Fibroblast of skin of right quadriceps (primary cell): ENCODE measurements at places on chromosomes 5 and 9.
A peak's percentile ranks its signal among the peaks of the same experiment; 100 is the strongest.

GRCh38 chr5:35974570-35974969, 16.6 kb downstream of the UGT3A1 start:
- DNase-seq, result no peak

GRCh38 chr9:121567500-121568342, 68.1 kb upstream of the GGTA1 start:
- DNase-seq, result no peak

DNA sequence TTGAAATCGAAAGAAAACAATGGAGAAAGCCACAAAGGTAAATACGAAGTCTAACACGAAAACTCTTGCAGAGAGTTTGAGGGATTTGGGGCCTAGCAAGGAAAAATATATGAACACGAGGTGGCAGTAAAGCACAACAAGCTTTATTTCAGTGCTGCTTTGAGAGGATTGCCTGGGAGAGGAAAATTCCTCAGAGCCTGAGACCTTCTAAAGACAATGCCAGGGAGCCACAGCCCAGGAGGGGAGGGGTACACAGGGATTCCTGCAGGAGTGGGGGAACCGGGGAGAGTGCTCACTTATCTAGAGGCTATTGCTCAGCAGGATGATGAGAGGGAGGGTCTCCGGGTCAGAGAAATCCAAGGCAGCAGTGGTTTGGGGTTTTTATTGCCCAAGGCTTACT, 134.9 kb upstream of the ADCY2 start:
- peak; percentile 50 for DNase-seq

DNA sequence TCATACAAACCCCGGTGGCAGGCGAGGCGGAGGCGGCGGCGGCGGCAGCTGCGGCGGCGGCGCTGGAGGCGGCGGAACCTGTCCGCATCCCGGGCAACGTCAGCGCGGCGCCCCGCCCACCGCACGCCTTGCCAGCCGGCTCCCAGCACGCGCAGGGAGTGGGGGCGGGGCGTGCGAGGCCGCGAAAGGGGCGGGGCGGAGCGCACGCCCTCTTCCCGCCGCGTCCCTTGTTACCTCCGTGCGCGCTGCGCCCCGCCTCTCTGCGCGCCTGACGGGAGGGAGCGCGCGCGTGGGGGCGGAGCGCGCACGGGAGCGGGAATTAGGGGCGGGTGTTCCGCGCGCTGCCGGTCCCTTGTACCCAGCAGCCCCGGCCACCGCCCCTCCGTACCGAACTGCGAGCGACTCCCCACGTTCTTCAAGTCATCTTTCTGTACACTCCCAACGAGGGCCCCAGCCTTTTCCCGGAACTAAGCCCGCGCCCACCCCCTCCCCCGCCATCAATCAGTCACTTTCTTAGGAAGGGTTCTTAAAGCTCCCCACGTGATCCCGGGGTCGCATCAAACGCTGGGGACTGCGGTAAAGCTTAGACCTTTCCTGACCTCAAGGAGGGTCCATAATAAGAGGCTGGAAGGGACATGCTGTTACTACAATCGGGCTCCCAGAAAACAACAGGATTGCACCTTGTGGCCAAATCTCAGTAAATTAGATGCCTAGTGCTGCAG, at the start of gene AGTPBP1:
Gene AGTPBP1 (minus strand): TSS at position 80 of the 722 bp plus-strand sequence. CDS start 29,421 bp downstream, outside the sequence.
- DNase-seq, result peak; percentile 91

GRCh38 chr5:135133698-135134515, 99.9 kb upstream of the PITX1 start:
- no peak for DNase-seq

DNA sequence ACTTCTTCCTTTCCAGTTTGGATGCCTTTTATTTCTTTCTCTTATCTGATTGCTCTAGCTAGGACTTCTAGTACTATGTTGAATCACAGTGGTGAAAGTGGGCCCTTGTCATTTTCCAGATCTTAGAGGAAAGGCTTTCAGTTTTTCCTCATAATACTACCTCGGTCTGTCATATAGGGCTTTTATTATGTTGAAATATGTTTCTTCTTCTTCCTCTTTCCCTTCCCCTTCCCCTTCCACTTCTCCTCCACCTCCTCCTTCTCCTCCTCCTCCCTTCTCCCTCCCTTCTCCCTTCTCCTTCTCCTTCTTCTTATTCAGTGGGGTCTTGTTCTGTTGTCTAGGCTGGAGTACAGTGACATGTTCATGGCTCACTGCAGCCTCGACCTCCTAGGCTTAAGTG, 9.2 kb upstream of the TERT start:
- DNase-seq, result no peak

DNA sequence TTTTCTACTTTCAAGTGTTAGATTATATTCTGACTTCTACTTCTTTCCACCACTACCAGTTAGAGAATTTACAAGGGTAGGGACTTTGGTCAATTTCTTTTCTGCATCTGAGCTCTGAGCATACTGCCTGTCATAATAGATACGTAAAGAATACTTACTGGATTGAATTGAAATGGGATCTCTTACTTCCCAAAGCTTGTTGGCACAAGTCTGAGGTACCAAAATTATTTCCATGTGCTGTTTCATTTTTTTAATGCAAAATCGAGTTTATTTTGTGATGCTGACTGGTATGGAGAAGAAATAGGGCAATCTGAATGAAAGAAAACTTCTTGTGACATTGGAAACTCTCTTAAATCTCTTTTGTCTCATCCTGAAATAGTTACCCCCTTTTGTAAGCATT, 428.9 kb downstream of the SPATA31D1 start:
- DNase-seq, result no peak

- DNase-seq, result no peak
Measured at GRCh38 chr5:88207575-88207974, 61.1 kb downstream of the TMEM161B start.
